NCI-H2081 treated with DMSO at 0.1 percent for 48 hours (cell line): ENCODE measurements at places on chromosomes 3 and 15.
A peak's percentile ranks its signal among the peaks of the same experiment; 100 is the strongest.

DNA sequence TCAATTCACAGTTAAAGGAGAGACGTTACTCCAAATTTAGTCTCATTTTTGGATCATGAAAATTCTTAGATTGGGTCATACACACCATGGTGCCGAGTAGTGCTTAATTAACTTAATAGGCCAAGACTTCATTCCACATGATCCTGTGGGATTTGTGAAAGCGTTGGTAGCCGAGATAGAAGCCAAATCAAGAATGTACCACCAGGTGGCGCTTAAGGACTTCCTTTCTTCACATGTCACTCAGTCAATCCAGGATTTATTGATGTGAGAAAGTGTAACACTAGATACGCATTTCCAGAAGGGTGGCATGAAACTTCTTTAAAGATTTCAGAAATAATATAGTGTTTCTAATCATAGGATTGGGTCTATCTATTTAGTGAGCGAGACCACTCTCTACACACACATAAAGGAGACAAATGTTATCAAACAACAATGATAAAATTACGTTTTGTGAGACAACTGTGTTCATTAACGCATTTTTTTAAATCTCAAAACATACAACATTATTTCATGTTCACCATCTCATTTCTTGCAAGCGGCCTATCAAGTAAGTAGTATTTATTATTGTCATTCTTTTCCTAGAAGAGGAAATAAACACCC lies 436.1 kb downstream of the CHL1 start:
- peak; percentile 40 for DNase-seq

- DNase-seq = no peak
Observed at GRCh38 chr15:62606376-62607113, 436.0 kb upstream of the TPM1 start.

DNA sequence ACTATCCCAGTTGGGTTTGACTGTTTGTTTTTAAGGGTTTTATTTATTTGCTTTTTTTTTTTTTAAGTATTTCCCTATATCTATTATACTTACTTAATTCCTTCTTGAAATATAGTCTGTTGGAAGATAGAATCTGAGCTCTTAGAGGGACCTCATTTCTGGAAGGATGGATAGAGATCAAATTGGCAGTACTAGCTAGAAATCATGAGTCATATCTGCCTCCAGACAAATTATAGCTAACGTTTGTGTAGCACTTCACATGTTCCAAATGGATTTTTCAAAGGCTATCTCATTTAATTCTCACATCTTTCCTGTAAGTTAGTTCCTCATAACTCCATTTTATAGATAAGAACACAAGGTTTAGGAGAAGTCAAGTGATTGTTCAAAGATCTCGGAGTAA lies 384.7 kb downstream of the ZIC1 start:
- no peak for DNase-seq

DNA sequence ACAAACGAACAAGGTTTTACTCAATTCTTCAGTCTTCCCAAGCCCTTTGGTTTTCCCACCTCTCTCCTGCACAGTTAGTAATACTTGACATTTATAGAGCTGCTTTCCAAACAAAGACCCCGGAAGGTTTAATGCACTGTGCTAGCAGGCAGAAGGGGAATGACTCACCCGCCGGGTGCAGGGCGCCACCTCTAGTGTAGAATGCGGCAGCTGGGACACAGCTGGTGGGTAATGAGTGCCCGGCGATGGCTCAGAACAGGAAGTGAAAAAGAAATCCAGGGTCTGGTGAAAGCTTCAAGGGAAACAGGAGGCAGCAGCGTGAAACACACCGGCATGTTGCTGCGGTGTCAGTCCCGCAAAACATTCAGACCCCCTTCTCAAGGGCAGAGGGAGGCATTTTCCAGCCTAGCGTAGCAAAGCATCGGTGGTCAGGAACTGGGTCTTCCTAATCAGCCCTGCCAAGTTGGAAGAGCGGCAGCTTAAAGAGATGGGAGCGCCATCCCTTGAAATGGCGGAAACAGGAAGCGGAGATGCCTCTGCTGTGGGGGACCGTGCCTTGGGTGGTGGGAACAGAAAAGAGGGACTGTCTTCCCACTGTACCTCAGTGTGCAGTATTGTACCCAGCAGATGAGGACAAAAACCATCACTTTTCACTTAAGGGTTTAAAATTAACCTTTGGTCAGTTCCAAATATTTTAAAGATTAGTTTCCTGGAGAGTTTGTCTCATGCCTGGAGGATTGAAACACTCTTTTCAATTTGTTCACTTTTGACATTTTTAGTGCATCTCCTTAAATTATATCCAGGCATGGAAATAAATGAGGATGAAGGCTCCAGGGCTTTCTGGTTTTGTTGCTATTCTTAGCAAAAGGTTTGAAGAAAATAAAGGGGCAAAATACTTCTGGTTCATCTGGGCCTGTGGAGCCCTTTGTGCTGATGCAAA lies 160.7 kb upstream of the MCTP2 start:
- DNase-seq = no peak

- no peak for DNase-seq
Observed at GRCh38 chr3:149243540-149243939, 21.9 kb upstream of the CP start.

GRCh38 chr3:23932571-23932970 lies 12.5 kb upstream of the NR1D2 start:
- DNase-seq = no peak

- no peak for DNase-seq
Observed at GRCh38 chr15:73923488-73924164, 2.6 kb upstream of the LOXL1 start.

DNA sequence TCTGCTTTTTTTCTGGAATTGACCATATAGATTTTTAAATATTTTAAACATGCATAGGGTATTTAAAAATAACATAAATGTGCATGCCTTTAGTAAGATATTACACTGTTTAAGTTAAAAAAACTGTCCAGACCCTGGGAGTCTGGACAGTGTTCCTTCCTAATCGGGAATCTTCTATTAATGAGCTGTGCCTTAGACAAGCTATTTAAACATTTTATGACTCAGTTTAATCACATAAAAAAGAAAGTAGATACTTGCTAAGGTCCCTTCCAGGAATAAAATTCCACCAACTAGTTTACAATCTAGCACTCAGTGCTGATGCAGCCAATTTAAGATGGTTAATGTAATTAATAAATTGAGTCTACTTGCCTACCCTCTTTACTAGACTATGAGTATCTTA lies 140.4 kb upstream of the DPH6 start:
- DNase-seq = no peak

- no peak for DNase-seq
Observed at GRCh38 chr15:70361106-70361505, 263.4 kb upstream of the TLE3 start.

DNA sequence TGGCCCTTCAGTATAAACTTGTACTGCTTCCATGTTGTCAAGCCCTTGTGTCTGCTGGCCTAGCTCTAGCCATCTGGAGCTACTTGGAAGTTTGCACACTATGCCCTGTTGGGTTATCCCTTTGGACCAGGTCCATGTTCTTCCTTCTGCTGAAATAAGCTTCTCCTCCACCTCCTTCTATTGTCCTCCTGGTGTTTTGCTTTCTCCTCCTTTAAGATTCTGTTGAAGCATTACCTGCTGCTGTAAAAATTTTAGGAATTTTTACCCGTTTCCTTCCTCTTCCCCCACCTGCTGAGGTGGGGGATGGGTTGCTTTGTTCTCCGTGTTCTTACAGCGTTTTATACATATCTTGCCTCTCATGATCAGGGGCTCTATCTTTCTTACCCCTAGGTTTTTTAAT lies 51.7 kb downstream of the SH3GL3 start:
- no peak for DNase-seq

- no peak for DNase-seq
Observed at GRCh38 chr3:185175370-185175987, 22.6 kb upstream of the C3orf70 start.

- no peak for DNase-seq
Observed at GRCh38 chr15:85583923-85584390, 203.6 kb downstream of the AKAP13 start.

DNA sequence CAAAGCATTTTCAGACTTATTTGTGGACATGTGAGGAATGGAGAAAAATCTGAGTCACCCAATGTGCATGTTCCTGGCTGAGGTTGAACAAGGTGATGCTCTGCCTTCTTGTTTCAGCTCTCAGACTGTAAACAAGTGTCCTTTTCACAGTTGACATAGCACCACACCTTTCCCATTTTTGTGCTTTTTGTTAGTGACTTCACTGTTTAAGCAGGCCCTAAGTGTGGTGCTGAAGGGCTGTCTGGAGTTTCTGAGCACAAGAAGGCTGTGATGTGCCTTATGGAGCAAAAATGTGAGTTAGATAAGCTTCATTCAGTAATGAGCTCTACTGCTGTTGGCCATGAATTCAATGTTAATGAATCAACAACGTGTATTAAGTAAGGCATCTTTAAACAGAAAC lies 20.4 kb downstream of the ABI3BP start:
- no peak for DNase-seq

- DNase-seq = no peak
Observed at GRCh38 chr15:43168192-43169107, 16.8 kb upstream of the CCNDBP1 start.

DNA sequence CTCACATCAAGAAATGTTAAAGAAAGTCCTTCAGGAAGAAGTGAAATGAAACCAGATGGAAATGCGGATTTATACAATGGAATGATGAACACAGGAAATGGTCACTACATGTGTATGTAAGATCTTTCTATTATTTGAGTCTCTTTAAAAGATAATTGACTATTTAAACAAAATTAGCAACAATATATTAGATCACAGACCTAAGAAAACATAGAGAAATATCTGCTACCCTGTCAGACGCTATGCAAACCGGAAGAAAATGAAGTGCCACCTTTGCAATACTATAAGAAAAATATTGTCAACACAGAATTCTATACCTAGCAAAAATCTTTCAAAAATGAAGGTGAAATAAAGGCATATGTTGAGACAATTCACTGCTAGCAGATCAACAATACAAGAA lies 17.2 kb downstream of the RAB6B start:
- DNase-seq = no peak

- DNase-seq = no peak
Observed at GRCh38 chr3:175526191-175526590, 667.1 kb downstream of the NAALADL2 start.

- no peak for DNase-seq
Observed at GRCh38 chr3:116614795-116615362, 94.7 kb upstream of the TUSC7 start.

DNA sequence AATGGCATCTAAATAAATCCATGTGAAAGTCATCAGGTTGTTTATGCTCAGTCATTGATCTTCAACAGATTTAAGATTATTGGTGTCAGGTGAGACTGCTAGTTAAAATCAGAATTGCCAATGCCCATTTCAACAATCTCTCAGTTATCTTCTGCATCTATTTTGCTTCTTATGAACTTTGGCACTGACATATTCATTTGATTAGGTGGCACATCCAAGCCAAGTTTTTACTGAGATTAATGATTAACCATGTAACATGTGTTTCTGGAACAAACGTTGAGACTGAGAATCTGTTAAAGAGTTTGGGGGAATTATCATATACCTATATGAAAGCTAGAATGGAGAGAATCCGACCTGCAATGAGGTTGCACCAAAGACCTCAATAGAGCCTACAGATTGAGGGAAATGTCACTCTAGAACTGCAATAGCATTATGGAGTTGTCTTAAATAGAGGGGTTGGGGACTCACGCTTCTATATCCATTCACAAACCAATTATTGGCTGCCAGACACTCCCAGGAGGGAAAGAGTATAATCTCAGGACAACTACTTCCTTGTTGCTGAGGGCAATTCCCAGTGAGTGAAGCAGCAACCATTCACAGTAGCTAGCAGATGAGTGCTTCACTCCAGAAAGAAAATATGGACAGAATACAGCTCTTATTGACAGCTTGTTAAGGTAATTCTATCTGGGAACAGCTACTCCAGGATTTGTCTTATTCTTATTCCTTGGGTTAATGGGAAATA lies 891.3 kb downstream of the SQOR start:
- DNase-seq = no peak
